ENCODE measurements at places on chromosomes 1 and 21. TPM values are rescaled to one million over a fixed set of nuclear protein-coding genes. Genes with fewer than 3 reads are reported as not detected.

- no peaks in the 10 kb centered on the region for H3K36me3 ChIP-seq
- no peak for DNase-seq
- H3K27me3 ChIP-seq: no peaks in the 10 kb centered on the region
- no peaks in the 10 kb centered on the region for H3K4me1 ChIP-seq
- no peak overlapping the region for H3K4me3 ChIP-seq
These were observed 64.4 kb downstream of the KCNT2 start for GRCh38 chr1:196543833-196544232.

GRCh38 chr21:42558846-42559245 lies 45.2 kb downstream of the SLC37A1 start:
- no peaks in the 10 kb centered on the region for H3K27me3 ChIP-seq
- no peak overlapping the region for H3K4me3 ChIP-seq
- no peaks in the 10 kb centered on the region for H3K4me1 ChIP-seq
- H3K27ac ChIP-seq: no peak overlapping the region
- H3K36me3 ChIP-seq: peaks cover 62% of the 10 kb centered on the region

- H3K4me1 ChIP-seq: no peaks in the 10 kb centered on the region
- DNase-seq: no peak
- no peaks in the 10 kb centered on the region for H3K27me3 ChIP-seq
- no peak overlapping the region for H3K4me3 ChIP-seq
These were observed 8.1 kb downstream of the TOR3A start for GRCh38 chr1:179089827-179090482.

GRCh38 chr1:235532360-235532759 lies 28.1 kb upstream of the B3GALNT2 start:
- DNase-seq: no peak
- no peaks in the 10 kb centered on the region for H3K36me3 ChIP-seq
- H3K4me1 ChIP-seq: no peaks in the 10 kb centered on the region
- H3K27me3 ChIP-seq: no peaks in the 10 kb centered on the region

DNA sequence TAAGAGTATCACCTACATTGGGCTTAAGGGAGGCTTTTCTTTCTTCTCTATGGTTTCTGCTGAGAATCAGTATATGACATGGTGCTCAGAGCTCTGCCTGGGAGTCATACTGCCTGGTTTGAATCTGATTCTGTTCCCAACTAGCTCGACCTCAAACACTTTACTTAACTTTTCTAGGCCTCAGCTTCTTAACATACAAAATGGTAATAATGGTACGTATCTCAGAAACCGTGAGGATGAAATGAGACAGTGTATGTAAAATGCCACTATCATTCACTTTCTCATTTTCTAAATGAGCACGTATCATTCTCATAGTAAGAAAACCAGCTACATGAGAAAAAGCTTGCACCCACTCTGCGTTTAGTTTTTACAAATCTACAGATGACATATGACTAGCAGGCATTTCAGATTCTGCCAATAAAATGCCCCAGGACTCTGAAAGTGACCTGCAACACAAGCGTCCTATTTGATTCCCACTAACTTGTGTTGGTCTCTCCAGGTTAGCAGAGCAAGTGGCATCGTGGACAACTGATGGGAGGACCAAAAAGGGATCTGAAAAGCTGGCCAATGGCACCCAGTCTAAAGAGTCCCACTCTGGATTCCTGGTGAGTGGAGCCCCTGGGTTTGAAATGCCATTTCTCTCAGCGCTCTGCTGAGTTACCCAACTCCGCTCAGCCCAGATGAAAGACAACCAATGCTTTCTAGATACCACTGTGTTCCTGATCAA lies 6.1 kb downstream of the CTNNBIP1 start:
- H3K27ac ChIP-seq: no peak overlapping the region
- H3K27me3 ChIP-seq: no peaks in the 10 kb centered on the region
- H3K4me3 ChIP-seq: no peak overlapping the region
- no peaks in the 10 kb centered on the region for H3K36me3 ChIP-seq

DNA sequence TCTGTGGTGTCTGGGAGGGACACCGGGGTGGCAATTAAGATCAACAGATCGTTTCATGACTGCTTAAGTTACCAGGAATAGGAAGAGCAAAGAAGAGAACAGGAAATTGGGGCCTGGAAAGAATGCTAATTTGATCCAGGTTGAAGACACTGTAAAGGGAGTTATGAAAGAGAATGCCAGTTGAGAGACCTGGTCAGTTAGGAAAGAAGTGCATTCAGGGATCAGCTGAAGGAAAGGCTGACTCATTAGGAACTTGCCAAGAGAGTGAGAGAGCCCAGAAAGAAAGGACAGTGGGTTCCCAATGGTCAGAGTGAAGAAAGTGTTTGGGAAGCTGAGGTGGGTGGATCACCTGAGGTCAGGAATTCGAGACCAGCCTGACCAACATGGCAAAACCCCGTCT lies 119.6 kb downstream of the UBE2U start:
- H3K4me3 ChIP-seq: no peak overlapping the region
- no peaks in the 10 kb centered on the region for H3K27me3 ChIP-seq
- no peak for DNase-seq
- no peak overlapping the region for H3K27ac ChIP-seq
- H3K4me1 ChIP-seq: no peaks in the 10 kb centered on the region
- H3K36me3 ChIP-seq: no peaks in the 10 kb centered on the region

GRCh38 chr1:85626818-85627217 lies 46.3 kb downstream of the CCN1 start:
- H3K4me1 ChIP-seq: peaks cover 12% of the 10 kb centered on the region
- H3K4me3 ChIP-seq: no peak overlapping the region
- peaks cover 4% of the 10 kb centered on the region for H3K36me3 ChIP-seq
- no peak for DNase-seq
- H3K27me3 ChIP-seq: no peaks in the 10 kb centered on the region
- H3K27ac ChIP-seq: no peak overlapping the region

DNA sequence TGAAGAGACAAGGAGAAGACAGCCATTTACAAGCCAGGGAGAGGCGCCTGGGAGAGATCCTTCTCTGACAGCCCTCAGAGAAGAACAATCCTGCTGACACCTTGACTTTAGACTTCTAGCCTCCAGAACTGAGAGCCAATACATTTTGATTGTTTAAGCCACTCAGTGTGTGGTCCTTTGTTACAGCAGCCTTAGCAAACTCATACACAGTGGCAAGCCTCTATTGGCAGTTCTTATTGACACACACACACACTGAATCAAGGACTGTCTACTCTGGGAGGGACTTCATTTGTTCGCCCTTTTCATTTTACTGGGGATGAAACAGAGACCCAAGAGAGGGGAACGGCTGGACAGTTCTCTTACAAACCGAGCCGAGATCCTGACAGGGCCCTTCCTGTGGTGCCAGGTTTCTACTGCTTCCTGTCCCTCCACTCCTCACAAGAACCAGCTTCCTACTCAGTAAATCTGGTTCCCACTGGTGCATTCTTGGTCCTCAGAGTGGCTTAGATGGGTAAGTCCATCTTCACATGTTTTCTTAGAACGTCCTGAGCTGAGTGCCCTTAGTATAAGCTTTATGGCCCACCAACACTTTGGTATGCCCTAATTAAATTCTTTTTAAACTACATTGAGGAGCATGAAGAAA lies 14.7 kb downstream of the SLAMF1 start:
- no peaks in the 10 kb centered on the region for H3K27me3 ChIP-seq
- no peak overlapping the region for H3K27ac ChIP-seq
- H3K4me3 ChIP-seq: no peak overlapping the region
- H3K4me1 ChIP-seq: no peaks in the 10 kb centered on the region

GRCh38 chr1:100343897-100344296 lies 8.4 kb upstream of the CDC14A start:
- H3K4me1 ChIP-seq: no peaks in the 10 kb centered on the region
- H3K36me3 ChIP-seq: no peaks in the 10 kb centered on the region
- no peak overlapping the region for H3K4me3 ChIP-seq
- no peak overlapping the region for H3K27ac ChIP-seq

GRCh38 chr21:31218830-31219608 lies 125.0 kb downstream of the TIAM1 start:
- no peaks in the 10 kb centered on the region for H3K27me3 ChIP-seq
- H3K4me3 ChIP-seq: no peak overlapping the region
- H3K4me1 ChIP-seq: no peaks in the 10 kb centered on the region
- DNase-seq: no peak
- no peak overlapping the region for H3K27ac ChIP-seq
- no peaks in the 10 kb centered on the region for H3K36me3 ChIP-seq

GRCh38 chr1:184865831-184866230 lies 108.5 kb downstream of the NIBAN1 start:
- peaks cover 40% of the 10 kb centered on the region for H3K4me1 ChIP-seq
- no peak overlapping the region for H3K27ac ChIP-seq
- H3K4me3 ChIP-seq: no peak overlapping the region

GRCh38 chr1:37274938-37275631 lies 199.3 kb upstream of the ZC3H12A start:
- H3K27me3 ChIP-seq: no peaks in the 10 kb centered on the region
- no peak overlapping the region for H3K27ac ChIP-seq
- no peaks in the 10 kb centered on the region for H3K36me3 ChIP-seq
- no peak for DNase-seq
- no peaks in the 10 kb centered on the region for H3K4me1 ChIP-seq

DNA sequence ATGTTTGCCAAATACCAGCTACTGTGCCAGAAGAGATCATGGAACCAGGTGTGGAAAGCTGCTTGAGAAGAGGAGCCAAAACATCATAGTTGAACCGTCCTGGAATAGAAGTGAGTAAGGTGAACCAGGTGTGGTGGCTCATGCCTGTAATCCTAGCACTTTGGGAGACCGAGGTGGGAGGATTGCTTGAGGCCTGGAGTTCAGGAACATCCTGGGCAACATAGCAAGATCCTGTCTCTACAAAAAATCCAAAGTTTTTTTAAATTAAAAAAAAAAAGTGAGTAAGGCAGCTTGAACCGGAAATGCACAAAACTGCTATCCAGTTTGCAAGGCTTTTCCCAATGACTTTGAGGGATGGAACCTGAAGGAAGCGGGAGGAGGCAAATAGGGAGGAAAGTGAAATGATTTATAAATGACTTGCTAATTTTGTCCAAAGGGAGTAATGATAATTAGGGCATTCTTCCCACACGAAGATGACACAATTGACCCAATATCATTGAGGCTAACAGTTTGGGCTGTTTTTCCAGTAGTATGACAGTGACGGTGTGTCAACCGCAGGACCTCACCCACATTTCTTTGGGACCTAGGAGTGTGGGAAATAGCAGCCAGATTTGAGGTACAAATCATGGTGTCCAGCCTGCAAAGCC lies 1.5 kb upstream of the CNN3 start:
- no peaks in the 10 kb centered on the region for H3K27me3 ChIP-seq
- no peak for DNase-seq
- H3K4me3 ChIP-seq: peak overlapping the region; percentile 89
- peaks cover 9% of the 10 kb centered on the region for H3K36me3 ChIP-seq

GRCh38 chr1:37423810-37424209 lies 50.6 kb upstream of the ZC3H12A start:
- no peak overlapping the region for H3K27ac ChIP-seq
- H3K4me3 ChIP-seq: no peak overlapping the region
- DNase-seq: no peak
- no peaks in the 10 kb centered on the region for H3K36me3 ChIP-seq
- H3K27me3 ChIP-seq: no peaks in the 10 kb centered on the region
- no peaks in the 10 kb centered on the region for H3K4me1 ChIP-seq

GRCh38 chr1:226798427-226799411 lies 59.6 kb upstream of the ITPKB start:
- no peaks in the 10 kb centered on the region for H3K4me1 ChIP-seq
- no peak for DNase-seq
- no peak overlapping the region for H3K4me3 ChIP-seq
- H3K27ac ChIP-seq: peak overlapping the region; percentile 76
- H3K36me3 ChIP-seq: no peaks in the 10 kb centered on the region

- H3K36me3 ChIP-seq: no peaks in the 10 kb centered on the region
- H3K27ac ChIP-seq: no peak overlapping the region
- peak; percentile 56 for DNase-seq
- peaks cover 40% of the 10 kb centered on the region for H3K27me3 ChIP-seq
- no peak overlapping the region for H3K4me3 ChIP-seq
These were observed 20.3 kb upstream of the ARF1 start for GRCh38 chr1:228062085-228062791.

DNA sequence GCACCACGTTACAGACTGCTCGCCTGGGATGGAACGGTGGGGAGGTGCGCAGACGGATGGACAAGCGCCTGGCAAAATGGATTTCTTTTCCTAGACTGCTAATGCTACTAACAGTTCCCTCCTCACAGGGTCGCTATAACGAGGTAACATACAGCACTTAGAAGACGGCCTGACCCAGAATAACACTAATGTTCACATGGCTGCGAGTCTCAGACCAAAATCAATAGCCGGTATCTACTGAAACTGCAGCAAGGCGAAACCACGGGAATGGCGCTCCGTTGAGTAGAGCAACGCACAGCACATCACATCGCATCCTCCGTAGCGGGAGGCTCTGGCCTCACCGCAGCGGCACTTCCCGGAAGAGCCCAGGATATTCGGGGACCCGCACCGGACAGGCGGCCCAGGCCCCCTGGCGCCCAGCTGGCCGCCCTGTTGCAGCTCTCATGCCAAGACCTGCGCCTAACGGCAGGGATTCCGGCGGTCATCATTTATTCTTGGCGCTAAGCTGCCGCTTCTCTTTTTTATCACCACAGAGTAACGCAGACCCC lies 46.6 kb downstream of the VPS26C start:
- H3K27ac ChIP-seq: peak overlapping the region; percentile 79
- DNase-seq: peak; percentile 70
- H3K4me3 ChIP-seq: peak overlapping the region; percentile 51
- H3K36me3 ChIP-seq: peaks cover 5% of the 10 kb centered on the region

DNA sequence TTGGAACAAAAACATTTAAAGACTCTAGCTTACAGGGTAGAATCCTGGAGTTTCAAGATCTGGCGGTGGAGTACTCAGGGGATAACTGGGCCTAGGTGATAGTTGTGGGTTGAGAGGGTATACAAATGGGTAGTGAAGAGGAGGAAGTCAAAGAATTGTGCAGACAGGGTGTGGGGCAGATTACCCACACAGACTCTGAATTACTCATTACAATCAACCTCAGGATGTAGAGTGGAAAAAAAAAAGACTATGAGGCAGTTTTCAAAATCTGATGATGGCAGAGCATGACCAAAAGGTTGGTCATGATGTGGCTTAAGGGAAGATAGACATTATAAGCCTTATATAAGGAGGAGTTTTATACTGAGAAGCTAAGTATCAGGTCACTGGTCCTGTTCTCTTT lies 44.1 kb upstream of the GLIS1 start:
- H3K4me3 ChIP-seq: no peak overlapping the region
- no peaks in the 10 kb centered on the region for H3K27me3 ChIP-seq
- H3K4me1 ChIP-seq: no peaks in the 10 kb centered on the region
- no peaks in the 10 kb centered on the region for H3K36me3 ChIP-seq
- no peak overlapping the region for H3K27ac ChIP-seq

DNA sequence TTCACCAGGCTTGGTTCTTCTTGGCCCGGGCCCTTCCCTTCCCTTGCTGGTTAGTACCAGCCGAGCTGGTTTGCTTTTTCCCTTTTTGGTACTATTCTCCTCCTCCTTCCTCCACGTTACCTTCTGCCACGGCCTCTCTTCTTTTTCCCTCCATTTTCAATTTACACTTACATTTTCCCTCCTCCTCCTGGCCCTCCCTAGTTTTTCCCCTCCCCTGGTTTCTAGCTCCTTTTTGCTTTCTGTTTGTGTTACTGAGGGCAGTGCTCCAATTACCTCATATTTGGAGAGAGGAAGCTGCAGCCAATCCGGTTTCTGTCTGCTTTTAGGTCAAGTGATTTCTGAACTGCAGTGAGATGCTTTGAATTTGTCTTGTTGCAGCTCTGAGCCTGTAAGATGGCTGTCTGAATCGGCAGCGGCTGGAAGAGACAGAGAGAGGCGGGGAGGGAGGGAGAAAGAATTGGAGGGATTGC lies 63.7 kb downstream of the MACF1 start:
- peak overlapping the region; percentile 48 for H3K4me3 ChIP-seq
- no peaks in the 10 kb centered on the region for H3K4me1 ChIP-seq
- H3K36me3 ChIP-seq: no peaks in the 10 kb centered on the region

Gene VANGL2
- total RNA-seq: 3.2 TPM

Gene RXFP4
- not detected for total RNA-seq

Gene GBP6
- not detected for total RNA-seq

Gene PDPN
- total RNA-seq: 12.8 TPM

Gene OR2G6
- not detected for total RNA-seq

Gene COL16A1
- total RNA-seq: 43.1 TPM

Gene IGSF9
- not detected for total RNA-seq

Gene SPRR3
- not detected for total RNA-seq

Gene TLCD4
- total RNA-seq: 29.1 TPM

Gene DEPDC1
- total RNA-seq: not detected

Gene CYP4A11
- total RNA-seq: not detected

All from sigmoid colon (tissue), 7 donors.